Esophagus muscularis mucosa (tissue), 4 donors: ENCODE measurements at places on chromosomes 5 and 9. TPM values are rescaled to one million over a fixed set of nuclear protein-coding genes. Genes with fewer than 3 reads are reported as not detected.
A peak's percentile ranks its signal among the peaks of the same experiment; 100 is the strongest.

DNA sequence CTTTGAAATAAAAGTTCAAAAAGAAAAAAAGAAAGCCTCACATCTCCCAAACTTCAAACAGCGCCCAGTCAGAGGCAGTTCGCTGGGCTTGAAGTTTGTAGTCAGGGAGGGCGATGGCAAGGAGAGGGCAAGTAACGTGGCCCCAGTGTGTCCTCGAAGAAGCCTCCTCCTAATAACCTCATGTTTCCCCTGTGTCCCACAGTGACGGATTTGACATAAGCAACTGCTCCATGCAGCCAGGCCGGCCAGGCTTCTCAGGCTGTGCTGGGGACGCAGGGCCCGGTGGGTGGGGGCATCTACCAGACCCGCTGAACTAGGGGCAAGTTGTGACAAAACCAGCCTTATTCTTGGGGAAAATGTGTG, 172.2 kb downstream of the ERCC6L2 start:
- no peak for DNase-seq

DNA sequence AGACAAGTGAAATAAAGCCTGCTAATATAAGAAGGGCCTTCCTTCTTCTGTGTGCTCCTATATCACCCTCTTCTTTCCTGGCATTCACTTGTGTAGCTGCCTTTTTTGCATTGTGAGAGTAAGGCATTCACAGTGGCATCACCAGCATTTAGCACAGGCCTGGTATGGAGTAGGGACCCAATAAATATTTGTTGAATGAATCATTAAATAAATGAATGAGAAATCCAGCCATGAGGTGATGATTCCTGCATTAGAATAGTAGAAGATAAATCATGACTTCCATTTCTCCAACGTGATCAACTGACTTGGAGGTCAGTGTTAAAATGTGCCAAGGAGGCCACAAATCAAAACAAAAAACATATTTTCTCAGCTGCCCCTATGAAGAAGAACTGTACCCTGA, 3.9 kb downstream of the PLPPR1 start:
- DNase-seq: no peak

DNA sequence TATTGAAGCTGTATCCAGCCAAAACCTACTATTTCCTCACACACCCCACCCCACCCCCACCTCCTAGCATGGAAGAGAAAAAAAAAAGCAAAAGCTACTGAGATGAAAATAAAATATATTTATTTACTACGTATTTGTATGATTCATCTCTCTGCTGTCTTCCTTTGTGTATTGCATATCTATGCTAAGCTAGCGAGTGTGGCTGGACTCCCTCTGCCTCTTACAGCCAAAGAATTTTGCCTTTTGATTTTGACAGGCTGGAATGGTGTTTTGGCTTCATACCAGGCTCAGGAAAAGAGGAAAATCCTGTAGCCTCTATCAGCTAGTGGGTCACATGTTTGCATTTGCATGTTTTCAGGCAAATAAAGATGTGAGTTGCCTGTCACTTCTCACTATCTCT, 2.2 kb downstream of the ABLIM3 start:
- no peak for DNase-seq

DOK3 gene
- total RNA-seq: 6.7 TPM

PCDHA11 gene
- total RNA-seq: 0.69 TPM

FST gene
- 5.8 TPM for total RNA-seq

DNA sequence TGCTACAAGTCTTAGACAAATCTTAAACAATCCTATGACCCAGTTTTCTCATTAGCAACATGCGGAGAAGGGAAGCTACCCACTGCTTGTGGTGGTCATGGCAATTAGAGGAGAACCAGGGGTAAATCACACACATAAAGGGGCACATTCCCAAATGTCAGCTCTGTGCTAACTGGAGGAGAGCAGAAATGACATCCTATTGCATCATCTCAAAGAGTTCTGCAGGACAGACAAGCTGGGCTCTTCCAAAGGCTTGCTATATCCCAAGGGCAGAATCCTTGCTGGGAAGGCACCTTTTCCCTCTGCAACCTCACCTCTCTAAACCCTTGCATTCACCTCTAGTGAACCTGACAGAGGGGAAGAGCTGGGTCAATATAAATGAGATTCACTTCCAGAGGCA, 17.0 kb upstream of the WWC1 start:
- DNase-seq: no peak

PCDHB10 gene
- 4.5 TPM for total RNA-seq

GFPT2 gene
- 32.0 TPM for total RNA-seq

- DNase-seq: no peak
Measured at GRCh38 chr9:136244122-136244968, 1.3 kb downstream of the QSOX2 start.

- DNase-seq: peak; percentile 72
Measured at GRCh38 chr5:78496373-78496772, 136.0 kb downstream of the SCAMP1 start.

DNA sequence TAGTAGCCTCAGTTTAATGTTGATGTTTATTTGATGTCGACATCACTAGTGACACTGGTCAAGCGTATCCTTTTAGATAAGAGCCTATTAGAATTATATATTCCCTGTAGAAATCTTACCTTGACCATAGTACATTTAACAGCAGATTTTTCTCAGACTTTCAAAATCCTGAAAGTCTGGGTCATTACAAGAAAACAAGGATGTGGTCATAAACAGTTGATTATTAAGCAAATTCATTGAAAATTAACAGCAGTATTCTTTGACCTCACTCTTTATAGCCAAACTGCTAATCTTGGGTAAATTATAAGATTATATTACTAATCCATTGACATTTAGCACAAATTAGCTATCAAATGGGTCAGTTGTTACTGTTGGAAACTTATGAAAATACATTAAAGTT, 83.4 kb downstream of the GHR start:
- no peak for DNase-seq

BTNL9 gene
- total RNA-seq: 20.3 TPM

PLAC8L1 gene
- total RNA-seq: not detected

DNA sequence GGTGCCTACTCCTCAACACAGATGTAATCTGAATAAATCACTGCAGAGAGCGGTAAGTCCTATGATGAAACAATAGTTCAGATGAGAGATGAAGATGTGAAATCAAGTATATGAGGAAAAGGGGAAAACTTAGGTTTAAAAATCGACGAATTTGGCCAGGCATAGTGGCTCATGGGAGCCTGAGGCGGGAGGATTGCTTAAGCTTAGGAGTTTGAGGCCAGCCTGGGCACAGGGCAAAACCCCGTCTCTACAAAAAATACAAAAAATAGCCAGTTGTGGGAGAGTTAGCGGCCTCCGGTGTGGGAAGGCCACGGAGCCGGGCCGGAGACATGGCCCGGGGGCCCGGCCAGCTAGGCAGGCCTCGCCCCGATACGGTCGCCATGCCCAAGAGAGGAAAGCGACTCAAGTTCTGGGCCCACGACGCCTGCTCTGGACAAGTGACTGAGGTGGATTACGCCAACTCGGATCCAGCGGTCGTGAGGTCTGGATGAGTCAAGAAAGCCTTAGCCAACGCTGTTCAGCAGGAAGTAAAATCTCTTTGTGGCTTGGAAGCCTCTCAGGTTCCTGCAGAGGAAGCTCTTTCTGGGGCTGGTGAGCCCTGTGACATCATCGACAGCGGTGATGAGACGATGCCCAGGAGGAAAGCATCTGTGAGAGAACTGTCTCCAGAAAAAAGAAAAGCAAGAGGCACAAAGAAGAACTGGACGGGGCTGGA, 62.8 kb upstream of the SUB1 start:
- DNase-seq: no peak

DNA sequence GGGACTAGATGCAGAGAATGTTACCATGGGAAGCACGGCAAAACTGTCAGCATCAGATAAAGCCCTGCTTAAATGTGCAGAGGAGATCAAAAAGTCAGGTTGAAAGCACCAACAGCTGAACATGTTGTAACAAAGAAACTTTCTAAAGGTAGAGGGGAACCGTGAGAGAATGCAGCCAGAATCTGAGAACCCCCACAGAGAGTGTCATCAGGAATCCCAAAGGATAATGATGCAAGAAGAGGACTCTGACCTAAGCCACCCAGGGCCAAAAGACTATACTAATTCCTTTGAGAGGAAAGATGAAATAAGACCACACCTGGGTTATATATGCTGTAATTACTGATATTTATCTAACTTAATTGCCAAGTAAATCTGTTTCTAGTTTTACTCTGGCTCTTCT, 116.6 kb downstream of the PCSK1 start:
- no peak for DNase-seq

DNA sequence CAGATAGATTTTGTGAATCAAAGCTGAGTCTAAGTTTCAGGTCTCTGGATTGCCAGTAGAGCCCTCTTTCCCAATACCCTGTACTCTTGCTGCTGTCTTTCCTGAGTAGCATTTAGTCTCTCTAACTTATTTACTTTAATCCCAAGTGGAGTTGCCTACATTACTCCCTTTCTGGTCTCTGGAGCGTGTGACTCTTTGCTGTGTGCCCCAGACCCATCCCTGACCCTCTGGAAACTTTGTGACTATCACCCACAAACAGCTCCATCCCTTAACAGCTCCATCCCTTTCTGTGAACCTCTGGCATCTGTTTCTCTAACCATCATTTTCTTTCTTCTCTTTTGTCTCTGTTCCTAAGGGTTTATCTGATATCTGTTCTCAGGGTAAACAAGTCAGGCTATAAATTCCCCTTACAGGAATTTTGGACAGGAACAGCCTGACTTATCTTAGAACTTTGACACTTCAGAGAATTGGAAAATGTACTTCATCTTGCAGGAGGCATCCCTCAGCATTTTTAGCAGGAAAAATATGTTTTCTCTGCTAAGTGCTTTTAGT, 1167.1 kb upstream of the SEMA6A start:
- no peak for DNase-seq

HTR1A gene
- not detected for total RNA-seq

KCTD16 gene
- 0.11 TPM for total RNA-seq

DNA sequence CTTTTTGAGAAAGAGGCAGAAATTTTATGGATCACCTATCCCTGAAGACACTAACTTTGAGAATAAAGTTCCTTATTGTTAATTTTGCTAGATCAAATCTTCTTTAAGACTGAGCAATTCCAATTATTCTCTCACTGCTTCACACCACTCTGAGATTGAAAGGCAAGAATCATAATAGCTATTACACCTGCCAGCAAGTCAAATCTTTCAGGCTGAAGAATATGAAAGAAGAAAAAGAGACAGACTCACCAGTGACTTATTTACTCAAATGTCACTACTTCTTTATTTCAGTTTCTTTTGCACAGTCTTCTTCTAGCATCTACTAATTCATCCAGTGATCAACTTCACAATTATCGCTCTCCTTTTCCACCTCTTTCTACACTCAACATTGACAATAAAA, 35.9 kb upstream of the PLPPR1 start:
- DNase-seq: no peak

DNA sequence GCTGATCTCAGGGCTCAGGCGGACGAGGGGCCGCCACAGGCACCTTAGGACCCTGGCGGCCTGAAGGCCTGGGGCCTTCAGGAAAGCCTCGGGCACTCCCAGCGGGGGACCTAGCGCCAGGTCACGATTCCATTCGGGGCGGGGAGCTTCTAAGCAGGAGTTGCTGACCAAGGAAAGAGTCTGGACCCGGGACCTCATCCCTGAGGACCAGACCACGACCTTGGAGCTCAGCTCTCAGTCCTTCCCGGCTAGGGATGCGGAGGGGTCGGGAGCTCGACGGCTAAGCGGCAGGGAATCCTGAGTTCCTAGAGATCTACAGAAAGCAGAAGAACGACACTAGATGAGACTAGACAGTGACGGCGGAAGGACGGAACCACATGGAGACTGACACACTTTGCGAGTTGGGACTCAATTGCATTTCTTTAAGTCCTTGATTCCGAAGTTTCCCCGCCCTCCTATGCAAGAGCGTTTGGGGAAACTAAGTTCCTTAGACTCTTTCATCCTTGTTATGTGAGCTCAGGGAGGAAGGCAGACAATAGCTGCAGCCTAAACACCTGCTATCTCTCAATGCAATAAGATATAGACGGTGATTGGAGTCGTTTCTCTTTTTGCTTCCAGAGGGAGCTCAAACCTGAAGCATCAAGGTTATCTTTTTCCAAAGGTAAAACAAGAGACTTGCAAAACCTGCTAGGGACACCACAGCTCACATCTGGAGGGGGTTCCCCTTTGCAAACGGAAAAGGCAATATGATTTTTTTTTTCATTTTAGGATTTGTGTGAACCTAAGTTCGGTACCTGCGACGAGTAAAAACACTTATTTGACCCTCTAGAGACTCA, 9.7 kb downstream of the NR2F1-AS1 start:
- DNase-seq: no peak

ABO gene
- total RNA-seq: 3.8 TPM

WNK2 gene
- total RNA-seq: 36.1 TPM
